Epithelial cell of proximal tubule (primary cell): ENCODE measurements at places on chromosomes 7 and 10.

- DNase-seq = no peak
These were observed 498.1 kb downstream of the PLXNA4 start for GRCh38 chr7:132077971-132078685.

- no peak for DNase-seq
These were observed 30.7 kb upstream of the ANTXRL start for GRCh38 chr10:46255801-46256747.

GRCh38 chr7:40827222-40828085 lies 692.6 kb downstream of the SUGCT start:
- no peak for DNase-seq

- DNase-seq = no peak
These were observed 647 bp upstream of the NACAD start for GRCh38 chr7:45089341-45089891.

GRCh38 chr7:34281260-34281659 lies 375.9 kb downstream of the BMPER start:
- no peak for DNase-seq
